ENCODE measurements at places on chromosomes 5 and 9.

GRCh38 chr9:128986671-128987070 lies 39.2 kb downstream of the NUP188 start:
- no peak for DNase-seq

DNA sequence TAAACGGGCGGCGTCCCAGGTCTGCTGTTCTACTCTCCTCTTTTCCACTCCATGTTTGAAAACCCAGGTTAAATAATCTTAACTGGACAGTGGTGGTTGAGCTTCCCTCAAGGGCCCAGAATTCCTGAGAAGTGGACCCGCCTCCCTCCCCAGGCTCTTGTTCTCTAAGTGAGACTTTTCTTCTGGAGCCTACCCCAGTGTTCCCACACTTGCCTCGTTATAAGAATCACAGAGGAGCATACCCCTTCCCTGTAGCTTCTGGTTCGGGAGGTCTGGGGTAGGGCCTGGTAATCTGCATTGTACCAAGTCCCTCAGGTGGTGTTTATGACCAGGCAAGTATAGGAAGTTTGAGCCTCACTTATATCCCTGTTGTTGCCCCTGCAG lies 12.0 kb downstream of the PSD2 start:
- no peak for DNase-seq

DNA sequence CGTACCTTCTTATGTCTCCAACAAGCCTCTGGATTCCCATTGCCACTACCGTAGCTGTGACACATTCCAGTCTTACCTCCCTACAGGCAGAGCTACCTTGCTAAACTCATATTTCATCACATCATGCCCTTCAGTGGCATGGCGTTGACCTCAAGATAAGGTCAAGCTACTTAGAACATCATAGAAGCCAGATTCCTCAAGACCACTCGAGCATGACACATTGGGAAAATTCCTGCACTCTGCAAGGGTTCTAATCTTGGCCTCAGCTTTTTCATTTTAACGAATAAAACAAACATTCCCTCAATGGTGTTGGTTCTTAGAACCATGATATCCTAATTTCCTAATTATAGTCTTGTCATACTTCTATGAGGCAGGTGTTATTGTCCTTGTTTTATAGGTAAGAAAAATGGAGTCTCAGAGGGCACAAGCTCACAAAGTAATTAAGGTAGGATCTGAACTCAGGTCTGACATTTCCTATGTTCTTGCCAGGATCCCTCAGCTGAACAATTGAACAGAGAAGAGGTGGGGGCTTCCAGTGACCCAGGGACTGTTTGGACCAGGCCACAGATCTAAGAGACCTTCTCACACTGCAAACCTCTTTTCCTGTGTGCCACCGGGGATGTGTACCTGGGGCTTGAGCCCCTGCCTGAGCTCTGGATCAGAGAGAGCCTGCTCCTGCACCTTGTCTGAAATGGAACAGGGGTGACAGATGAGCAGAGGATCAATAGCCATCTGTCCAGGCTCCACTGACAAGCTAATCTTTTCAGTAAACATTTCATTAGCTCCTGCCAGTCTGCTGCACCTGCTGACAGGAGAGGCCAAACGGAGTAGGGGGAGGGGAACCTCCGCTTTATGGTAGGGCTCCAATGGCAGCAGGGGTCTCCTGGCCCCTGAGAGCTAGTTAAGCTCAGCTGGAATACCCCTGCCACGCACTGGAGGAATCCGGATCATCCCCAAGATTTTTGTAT lies 49.3 kb downstream of the ALG2 start:
- no peak for DNase-seq

DNA sequence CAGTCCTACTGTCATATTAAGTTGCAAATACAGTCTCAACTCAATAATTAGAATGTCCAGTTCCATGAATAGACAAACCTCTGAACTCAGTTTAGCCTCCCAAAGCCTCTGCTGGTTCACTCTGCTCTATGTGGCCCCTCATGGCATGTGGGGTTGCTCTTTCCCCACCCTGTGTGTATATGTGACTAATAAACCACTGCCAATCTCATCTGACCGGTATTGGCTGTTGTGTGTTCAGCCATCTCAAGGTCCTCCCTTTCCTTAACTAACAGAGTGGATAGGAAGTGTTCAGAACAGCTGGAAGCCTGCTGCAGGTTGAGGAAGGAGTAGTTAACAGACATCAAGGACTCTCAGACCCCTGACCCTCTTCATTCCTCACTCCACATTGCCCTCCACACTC lies 55.3 kb downstream of the IL33 start:
- no peak for DNase-seq

GRCh38 chr5:134510970-134511795 lies 14.3 kb upstream of the JADE2 start:
- peak; percentile 65 for DNase-seq

GRCh38 chr9:136773386-136774044 lies 9.2 kb upstream of the LCN15 start:
- DNase-seq = peak; percentile 21

- no peak for DNase-seq
Measured at GRCh38 chr5:1130218-1130946, 18.5 kb upstream of the SLC12A7 start.

GRCh38 chr9:115413766-115414382 lies 295.9 kb upstream of the TNC start:
- no peak for DNase-seq

GRCh38 chr9:129484352-129485000 lies 136.4 kb downstream of the C9orf50 start:
- DNase-seq = no peak

- DNase-seq = no peak
Measured at GRCh38 chr9:129558551-129559505, 62.1 kb downstream of the C9orf50 start.

- no peak for DNase-seq
Measured at GRCh38 chr9:120396931-120397330, 183.0 kb downstream of the CDK5RAP2 start.

GRCh38 chr5:104526866-104527265 lies 964.3 kb upstream of the NUDT12 start:
- DNase-seq = no peak

DNA sequence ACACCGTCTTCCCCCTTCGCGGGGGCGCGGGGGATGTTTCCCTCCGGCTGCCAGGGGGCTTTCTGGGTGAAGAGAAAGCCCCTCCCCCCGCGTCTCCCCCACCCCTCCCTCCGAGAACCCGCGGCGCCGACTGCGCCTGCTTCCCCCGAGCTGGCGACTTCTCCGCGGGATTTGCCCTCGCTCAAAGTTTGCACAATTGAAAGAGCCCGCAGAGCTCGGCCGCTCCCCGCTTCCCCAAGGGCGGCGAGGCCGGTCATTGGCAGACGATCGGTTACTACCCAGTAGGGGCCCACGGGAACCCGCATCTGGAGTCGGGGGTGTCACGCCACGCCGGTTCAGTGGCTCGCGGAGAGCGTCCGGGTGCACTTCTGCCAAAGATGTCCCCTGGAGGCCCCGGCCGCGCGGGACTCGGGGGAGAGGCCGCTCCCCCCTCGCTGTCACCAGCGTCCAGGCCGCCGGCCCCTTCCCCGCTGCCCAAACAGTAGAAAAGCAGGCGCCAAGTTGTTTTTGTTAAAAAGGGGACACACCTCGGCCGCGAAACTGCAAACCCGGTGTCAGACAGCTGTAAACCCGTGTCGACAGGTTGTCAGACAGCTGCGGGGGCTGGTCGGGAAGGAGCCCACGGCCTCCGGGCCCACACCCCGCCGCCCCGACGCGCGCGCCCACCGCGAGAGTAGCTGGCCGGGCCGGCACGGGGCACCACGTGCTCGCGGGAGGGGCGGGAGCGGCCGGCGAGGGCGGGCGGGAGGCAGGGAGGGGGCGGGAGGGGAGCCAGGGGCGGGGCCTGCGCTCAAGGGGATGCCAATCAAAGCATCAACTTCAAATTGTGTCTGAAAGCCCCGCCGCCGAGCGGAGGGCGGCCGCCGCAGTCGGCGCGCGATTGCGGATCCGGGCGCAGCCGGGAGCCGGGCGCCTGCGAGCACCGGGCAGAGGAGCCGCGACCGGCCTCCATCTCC lies at the start of gene IRX1:
IRX1 (plus strand) TSS at position 827 of the 956 bp plus-strand sequence. CDS start 274 bp downstream, outside the sequence.
- DNase-seq = no peak

DNA sequence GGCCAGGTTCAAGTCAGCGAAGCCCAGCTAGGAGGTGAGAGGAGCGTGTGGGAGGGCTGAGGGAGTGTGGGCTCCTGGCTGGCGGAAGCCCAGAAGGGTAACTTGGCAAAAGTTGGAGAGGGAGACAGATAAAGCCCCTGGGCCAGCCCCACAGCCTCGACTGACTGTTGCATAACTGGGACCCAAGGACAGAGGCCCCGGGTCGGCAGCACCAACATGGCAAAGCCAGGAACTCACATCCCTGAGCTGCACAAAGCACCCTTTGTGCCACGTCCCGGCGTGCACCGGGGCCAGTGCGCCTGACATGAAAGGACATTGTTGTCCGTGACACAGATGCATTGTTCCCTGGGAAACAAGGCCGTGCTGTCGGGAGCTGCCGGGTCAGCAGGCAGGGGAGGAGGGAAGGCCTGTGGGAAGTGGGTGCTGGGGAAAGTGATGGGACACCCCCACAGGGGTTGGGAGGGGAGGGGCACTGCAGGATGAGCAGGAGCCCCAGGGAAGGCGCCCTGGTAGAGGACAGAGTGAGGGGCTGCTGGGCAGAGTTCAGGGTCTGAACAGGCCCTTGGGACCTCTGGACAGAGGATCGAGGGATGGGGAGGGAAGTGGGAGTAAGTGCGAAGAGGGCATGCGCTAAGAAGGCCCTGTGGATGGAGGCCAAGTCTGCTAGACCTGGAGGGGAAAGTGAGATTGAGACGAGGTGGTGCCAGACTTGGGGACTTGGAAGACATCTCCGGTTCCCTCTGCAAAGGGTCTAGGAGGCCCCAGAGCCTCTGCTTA lies 13.0 kb upstream of the DPM2 start:
- DNase-seq = no peak

DNA sequence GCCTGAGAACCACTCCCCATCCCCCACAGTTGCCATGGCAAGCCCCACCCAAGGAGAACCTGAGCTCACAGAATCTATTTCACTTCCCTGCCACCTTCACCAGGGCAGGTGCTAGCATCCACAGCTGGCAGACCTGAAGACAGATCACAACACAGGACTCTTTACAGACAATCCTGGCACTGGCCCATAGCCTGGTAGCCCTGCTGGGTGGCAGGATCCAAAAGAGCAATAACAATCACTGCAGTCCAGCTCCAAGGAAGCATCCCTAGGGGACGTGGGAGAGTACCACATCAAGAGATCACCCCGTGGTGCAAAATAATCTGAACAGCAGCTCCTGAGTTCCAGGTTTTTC lies 463.2 kb upstream of the PIK3R1 start:
- DNase-seq = no peak

DNA sequence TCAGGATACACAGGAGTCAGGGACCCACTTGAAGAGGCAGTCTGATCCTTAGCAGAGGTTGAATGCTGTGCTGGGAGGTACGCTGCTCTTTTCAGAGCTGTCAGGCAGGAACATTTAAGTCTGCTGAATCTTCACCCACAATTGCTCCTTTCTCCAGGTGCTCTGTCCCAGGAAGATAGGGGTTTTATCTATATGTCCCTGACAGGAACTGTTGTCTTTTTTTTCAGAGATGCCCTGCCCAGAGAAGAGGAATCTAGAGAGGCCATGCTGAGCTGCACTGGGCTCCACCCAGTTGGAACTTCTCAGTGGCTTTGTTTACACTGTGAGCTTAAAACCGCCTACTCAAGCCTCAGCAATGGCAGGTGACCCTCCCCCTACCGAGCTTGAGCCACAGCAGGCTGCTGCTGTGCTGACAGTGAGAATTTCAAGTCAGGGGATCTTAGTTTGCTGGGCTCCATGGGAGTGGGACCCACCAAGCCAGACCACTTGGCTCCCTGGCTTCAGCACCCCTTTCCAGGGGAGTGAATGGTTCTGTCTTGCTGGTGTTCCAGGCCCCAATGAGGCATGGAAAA lies 169.0 kb downstream of the FBXL17 start:
- no peak for DNase-seq

GRCh38 chr5:132764051-132764450 lies 13.0 kb downstream of the SEPTIN8 start:
- no peak for DNase-seq

GRCh38 chr9:21689854-21690253 lies 112.6 kb upstream of the MTAP start:
- no peak for DNase-seq

GRCh38 chr5:39080597-39081204 lies 6.5 kb upstream of the RICTOR start:
- DNase-seq = no peak

DNA sequence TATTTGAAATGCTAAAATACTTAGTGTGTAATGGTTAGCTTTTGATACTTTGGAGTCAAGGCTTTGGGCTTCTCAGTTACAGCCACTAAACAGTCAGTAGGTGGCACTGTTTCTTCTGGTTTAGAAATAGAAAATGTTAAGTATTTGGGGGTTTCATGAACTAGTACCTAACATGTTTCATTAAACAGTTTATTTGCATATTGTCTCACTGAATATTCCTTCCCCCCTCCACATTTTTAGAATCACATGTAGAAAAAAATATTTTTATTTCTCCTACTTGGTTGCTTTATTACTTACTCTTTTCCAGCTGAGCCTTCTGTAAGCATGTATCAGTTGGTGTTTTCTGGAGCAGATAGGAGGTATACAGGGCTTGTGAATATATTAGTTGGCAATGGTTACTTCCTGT lies 48.0 kb downstream of the IPO11 start:
- DNase-seq = no peak

DNA sequence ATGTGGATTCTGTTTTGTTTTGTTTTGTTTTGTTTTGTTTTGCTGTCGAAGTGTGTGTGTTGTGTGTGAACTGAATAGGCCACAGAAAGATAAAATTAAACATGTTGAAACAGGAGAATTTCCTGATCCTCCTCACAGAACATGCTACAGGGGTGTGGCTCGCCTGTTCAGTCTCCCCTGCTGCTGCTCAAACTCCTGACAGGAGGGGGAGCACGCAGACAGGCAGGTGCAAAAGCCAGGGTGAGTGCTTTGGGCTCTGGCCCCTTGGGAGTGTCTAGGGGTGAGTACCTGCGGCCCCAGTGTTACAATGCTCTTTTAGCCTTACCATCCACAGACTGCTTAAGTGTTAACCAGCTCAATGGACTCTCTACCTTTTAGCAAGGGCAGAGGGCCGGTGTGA lies 473.5 kb downstream of the MAT2B start:
- no peak for DNase-seq

- no peak for DNase-seq
Measured at GRCh38 chr5:123813264-123813663, 301.3 kb downstream of the CSNK1G3 start.

DNA sequence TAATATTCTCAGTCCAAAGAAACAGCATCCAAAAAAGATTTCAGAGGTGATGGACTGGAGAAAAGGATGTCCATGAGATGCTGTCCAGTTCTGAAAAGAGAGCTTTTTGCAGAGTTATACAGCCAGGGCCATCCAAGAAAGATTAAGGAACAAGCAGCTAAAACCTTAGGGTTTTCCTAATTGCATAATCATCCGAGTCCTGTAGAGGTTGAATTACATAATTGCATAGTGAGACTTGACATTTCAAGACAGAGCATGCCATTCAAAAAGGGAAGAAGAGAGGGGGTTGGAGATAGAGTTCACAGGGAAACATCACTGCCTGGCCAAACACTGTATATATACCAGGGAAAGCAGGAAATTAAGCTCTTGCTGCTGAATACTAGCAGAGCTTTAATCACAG lies 1729.2 kb upstream of the WWC1 start:
- no peak for DNase-seq
